Left lung (tissue), 14 donors: ENCODE measurements at places on chromosomes 3 and 15.

DNA sequence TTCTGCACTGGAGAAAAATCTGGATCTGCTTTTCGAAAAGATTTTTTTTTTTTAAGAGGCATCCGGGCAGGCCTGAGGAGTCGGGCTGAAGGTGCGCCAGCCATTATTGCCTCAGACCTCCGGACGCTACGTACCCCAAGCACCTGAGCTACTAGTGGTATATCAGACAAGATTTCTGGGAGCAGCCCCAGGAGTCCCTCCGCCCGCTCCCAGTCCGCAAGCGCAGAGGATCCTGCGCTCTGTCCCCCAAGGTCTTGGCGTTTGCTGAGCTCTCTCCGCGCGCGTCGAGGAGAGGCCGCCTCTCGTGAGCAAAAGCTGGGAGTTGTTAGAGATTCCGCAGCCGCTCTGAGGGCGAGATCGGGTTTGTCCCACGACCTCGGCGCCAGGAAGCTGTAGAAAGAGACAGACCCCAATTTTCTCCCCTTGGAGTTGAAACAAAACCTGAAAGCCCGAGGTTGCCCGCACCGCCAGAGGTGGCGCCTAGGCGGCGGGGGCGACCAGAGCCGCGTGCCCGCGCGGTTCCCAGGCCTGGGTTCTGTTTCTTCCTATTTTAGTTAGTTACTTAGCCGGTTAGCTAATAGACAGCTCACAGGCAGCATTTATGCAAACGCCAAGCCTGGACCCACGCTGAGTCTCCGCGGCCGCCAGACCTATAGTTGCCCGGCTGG is 72.5 kb upstream of the POLG start:
- DNase-seq = no peak

DNA sequence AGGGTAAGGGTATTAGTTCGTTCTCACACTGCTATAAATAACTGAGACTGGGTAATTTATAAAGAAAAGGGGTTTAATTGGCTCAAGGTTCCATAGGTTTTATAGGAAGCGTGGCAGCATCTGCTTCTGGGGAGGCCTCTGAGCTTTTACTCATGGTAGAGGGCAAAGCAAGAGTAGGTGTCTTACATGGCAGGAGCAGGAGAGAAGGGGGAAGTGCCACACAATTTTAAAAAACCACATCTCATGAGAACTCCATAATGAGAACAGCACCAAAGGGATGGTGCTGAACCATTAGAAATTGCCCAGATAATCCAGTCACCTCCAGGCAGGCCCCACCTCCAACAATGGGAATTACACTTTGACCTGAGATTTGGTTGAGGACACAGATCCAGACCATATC is 12.2 kb downstream of the RNF111 start:
- DNase-seq = no peak

GRCh38 chr3:175338775-175339535 is 479.8 kb downstream of the NAALADL2 start:
- peak; percentile 4 for DNase-seq

GRCh38 chr3:17806876-17807275 is 64.4 kb upstream of the TBC1D5 start:
- DNase-seq = no peak

DNA sequence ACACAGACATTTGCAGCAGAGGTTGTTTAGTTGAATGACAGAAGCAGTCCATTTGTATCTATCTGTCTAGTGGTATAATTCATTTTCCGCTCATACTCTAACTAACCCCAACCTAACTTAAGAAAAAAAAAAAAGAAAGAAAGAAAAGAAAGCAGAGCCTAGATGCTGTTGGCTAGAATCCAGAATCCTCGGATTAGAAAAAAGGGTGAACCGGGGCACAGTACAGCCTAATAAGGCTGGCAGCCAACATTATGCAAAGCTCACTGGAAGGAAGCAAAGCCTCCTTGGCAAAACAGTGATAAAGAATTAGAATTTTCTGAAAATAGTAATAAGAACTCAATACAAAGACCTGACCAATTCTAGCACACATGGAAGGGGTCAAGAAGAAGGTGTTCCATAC is 640.8 kb downstream of the TUSC7 start:
- no peak for DNase-seq

DNA sequence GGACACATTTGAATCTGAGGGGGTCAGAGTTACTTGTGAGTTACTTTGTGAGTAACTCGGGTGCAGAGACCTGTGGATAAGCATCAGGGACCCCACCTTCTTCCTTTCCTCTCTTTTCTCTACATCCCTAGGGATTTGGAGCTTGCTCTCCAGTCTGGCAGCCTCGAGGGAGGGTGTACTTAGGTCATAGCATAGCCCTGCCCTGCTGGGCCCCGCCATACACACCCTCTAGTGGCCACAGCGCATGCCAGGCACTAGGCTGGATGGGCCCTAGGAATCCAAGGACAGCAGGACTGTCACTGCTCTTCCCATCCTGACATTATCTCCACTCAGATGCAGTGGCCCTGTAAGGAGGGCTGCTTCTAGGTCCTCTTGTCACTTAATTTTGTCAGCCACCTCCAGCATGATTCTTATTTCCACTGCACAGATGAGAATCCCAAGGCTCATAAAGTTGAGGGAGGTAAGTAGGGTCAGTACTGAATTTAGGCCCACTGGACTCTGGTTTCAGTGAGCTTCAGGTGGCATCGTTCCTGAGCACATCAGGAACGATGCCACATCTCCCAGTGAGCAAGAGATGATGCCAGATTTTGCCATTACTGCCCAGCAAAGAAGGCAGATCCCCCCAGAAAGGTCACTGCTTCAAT is 3.6 kb upstream of the SMAD6 start:
- DNase-seq = peak; percentile 72

DNA sequence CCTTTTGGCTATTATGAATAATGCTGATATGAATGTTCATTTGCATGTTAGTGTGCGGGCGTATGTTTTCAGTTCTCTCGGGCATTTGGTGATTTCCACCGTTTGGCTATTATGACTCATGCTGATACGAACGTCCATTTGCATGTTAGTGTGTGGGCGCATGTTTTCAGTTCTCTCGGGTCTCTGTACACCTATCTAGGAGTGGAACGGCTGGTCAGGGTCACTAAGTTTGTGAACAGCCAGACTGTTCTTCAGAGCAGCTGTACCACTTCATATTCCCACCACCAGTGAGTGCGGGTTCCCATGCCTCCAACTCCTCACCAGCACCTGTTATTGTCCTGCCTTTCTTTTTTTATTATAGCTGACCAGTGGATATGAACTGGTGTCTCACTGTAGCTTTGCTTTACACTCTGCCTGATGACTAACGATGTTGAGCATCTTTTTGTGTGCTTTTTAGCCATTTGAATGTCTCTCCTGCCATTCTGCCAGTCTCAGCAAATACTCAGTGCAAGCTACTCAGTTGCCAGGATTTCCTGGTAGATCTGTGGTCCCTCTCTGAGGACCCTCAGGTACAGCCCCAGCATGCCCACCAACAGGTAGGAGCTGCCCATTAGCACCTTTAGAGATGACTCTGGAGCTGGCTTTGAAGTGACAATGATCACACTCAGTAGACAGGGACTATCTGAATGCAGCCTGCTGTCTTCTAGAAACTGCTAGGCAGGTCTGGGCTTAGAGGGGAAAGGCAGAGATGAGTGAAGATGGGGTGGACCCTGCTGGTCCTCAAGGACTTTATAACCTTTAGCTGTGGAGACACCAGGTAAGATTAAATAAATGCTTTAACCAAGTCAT is 141.1 kb downstream of the XXYLT1 start:
- no peak for DNase-seq

DNA sequence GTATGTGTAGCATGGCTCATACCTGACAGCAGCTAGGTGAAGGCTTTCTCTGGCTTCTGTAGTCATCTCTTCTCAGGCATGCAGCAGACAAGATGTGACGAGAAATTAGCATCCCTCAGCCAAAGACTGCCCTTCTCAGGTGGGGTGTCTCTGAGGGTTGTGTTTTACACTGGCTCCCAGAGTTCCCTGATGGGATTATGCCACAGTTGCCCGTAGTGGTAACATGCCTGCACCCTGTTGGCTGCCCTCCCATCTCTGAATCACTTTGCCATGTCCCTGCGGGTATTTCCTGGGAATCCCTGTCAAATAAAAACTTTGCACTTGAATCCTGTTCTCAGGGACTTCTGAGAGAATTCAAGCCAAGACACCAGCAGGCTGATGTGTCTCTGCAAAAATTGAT is 70.5 kb downstream of the LRTM1 start:
- DNase-seq = no peak

GRCh38 chr3:61008153-61008997 is 242.9 kb downstream of the FHIT start:
- DNase-seq = no peak

DNA sequence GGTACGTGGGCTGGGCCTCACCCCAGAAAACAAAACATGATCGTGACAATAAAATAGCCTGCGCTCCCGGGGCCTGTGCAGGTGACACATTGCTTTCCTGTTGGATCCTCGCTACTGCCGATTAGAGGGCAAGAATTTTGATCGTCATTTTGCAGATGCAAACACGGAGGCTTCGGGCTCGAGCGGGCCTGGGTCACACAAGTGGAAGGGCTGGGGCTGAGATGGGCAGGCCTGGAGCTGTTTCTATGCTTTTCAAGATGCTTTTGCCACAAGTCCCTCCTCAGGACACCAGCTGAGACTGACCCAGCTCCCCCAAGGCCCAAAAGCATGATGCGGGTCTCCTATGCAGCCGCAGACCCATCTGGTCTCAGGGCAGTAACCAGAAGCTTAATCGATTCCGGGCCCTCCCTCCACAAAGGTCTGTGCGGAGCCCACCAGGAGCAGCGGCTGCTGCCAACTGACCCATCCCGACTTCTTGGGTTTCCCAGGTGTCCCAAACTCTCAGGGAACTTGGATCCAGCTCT is 30.0 kb downstream of the RGMA start:
- no peak for DNase-seq

GRCh38 chr3:80060664-80061063 is 292.9 kb upstream of the ROBO1 start:
- no peak for DNase-seq

DNA sequence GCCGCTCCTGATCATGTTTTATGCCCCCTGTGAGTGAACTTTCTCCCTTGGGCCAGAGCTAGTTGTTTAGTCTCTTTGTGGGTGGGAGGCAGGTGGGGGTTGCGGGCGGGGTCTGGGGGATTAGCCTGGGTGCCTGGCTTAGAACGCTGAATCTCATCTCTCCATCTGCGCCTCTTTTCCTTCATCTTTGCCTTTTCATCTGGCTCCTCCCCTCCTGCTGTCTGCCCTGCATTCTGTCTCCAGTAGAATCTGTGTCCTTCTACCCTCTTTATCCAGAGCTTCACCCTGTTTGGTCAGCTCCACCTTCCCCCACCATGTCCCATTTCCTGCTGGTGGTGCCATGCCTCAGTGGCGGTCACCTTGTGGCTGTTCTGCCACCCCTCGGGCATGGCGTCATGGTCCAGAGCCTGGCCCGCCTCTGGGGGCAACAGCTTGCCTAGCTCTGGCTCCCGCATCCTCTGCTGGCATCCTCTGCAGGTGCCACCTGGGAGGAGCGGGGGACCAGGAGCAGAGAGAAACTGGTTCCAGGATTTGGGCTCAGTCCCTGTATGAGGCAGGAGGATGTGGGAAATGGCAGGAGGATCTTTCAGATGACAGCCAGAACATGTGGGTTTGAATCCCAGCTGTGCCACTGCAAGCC is 44.3 kb downstream of the PDIA5 start:
- DNase-seq = no peak

- DNase-seq = no peak
Observed at GRCh38 chr3:51340989-51341636, 44.0 kb upstream of the MANF start.

DNA sequence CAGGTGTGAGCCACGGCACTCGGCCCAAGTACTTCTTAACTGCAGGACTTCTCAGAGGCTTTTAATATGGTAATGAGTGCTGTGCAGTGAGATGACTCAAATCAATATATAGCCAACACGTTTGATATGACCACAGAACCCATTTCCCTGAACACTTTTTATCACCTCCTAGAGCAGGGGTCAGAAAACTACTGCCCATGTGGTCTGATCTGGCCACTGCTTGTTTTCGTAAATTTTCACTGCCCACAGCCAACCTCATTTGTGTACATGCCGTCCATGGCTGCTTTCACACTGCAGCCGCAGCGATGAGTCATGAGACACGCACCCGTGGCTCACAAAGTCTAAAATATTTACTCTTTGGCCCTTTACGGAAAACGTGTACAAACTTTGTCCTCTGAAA is 179.2 kb downstream of the RORA start:
- no peak for DNase-seq

GRCh38 chr15:71185706-71186105 is 70.4 kb downstream of the THSD4 start:
- no peak for DNase-seq

DNA sequence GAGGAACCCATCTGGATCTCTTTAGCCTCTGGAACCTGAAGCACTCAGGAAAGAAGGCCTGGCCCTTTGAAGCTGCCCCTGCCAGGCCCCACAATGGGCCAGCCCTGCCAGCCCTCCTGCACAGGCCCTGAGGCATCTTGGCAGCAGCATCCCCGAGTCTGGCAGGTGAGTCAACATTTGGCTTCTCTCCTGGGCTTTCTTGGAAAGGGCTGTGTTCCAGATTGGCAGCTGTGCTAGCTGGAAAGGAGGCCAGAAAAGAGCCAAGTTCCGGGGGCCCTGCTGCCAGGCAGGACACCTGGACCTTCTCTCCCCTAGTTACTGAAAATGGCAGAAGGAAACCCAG is 187.2 kb downstream of the SHQ1 start:
- peak; percentile 83 for DNase-seq

GRCh38 chr3:182258538-182259177 is 534.6 kb upstream of the ATP11B start:
- DNase-seq = no peak

DNA sequence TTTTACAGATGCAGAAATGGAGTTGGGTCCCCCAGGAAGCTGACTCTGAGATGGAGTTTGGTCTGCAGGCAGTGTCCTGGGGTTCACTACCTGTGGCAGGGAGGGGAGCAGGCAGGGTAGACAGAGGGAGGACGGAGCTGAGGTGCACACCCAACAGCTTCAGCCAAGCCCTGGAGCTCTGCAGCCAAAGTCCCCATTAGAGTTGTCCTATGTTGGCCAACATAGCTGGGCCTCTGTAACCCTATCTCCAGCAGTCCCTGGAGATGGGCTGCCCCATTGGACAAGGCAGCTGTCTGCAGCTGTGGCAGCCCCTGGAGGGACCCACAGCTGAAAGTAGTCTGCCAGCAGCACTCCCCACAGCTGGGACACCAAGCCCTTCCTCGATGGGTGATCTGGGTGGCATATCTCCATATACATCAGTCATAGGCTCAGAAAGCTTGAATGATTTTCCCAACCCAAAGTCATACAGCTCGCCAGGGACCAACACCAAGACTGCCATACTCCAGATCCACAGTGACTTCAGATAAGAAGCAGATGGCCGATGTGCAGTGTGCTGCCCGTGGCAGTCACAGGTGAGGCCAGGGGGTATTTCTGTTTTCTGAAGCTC is 31.9 kb downstream of the STARD5 start:
- no peak for DNase-seq

GRCh38 chr15:82543160-82543559 is 2.9 kb upstream of the RPS17 start:
- peak; percentile 64 for DNase-seq
